Testis (tissue), 5 donors: ENCODE measurements at places on chromosomes 16 and 17.

- DNase-seq, result no peak
Observed at GRCh38 chr16:28204622-28205021, 7.1 kb downstream of the XPO6 start.

DNA sequence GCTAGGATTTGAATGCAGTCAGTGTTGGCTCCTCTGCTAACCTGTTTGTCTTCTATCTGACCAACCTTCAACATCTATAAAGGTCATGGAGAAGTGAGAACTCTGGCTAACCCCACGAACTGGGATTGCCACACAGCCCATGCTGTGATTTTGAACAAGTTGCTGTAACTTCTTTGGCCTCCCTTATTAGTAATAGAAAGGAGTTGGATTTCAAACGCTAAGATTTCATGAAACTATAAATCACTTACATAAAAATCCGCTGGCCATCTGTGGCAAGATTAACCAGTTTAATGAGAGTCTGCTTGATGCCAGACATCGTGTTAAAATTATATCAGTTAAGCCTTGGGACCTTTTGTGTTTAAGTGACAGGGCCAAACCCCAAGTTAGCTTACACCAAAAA lies 53.4 kb downstream of the HSD17B2 start:
- DNase-seq, result no peak

DNA sequence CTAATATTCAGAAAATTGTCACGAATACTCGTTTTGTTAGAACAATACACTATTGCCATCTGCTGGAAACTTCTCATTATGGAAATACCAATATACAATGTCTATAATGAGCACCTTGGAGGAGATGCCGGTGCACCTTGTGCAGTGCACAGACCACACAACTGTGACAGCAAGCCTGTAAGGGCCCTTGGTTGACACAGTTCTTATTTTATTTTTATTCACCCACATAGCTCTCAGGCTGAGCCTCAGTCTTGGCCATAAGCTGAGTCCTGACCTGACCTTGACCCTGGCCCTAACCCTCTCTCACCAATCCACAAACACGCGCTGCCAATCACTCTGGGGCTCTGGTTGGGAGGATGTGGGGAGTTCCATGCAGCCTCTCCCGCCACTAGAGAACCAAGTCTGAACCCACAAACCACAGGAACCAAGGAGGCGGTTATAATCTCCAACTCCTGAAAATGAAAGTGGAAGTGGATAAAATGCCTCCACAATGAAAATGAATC lies 7.6 kb downstream of the AIPL1 start:
- DNase-seq, result no peak

- DNase-seq, result no peak
Observed at GRCh38 chr16:72961115-72961832, 86.7 kb downstream of the ZFHX3 start.

- DNase-seq, result no peak
Observed at GRCh38 chr17:57948555-57949420, 6.4 kb downstream of the CUEDC1 start.
